ENCODE measurements at places on chromosomes 2 and 18. TPM values are rescaled to one million over a fixed set of nuclear protein-coding genes. Genes with fewer than 3 reads are reported as not detected.

GRCh38 chr2:10252661-10253060 is 50.0 kb upstream of the HPCAL1 start:
- no peak for DNase-seq

CGREF1 gene
- total RNA-seq: 4.4 TPM

- DNase-seq: no peak
Observed at GRCh38 chr2:85911814-85912692, 23.3 kb upstream of the ST3GAL5 start.

DNA sequence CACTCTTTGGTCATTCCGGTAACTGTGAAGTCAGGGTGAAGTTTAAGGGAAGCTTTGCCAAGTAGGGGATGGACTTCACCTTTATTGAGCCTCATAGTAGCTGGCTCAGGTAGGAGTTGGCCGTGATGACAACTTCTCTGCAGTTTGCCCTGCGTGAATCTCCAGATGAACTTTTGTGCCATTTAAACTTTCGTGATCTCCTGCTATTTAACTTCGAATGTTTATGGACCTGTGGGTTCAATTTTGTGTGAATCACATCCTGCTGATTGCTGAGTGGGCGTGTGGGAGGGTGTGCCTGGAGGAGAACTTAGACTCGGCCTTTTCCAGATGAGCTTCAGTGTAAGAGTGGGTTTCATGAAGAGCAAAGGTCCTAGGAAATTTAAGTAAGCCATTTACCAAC is 4.2 kb downstream of the UGT1A1 start:
- no peak for DNase-seq

DNA sequence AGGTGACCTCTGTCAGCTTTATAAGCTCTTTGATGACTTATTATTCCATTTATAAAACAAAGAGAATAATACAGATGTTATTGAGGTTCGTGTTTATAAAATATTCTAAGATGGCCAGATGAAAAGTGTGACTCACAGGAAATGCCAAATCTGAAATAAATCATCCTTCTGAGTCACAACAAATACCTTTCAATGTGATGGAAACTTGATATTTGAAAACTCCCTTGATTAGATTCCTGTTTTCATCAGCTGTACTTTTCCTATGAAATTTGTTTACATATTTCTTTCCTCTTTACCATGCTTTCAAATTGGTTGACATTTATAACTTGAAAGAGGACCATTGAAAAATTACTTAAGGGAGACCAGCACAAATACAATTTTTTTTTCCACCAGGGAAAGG is 30.6 kb upstream of the PPP1R1C start:
- no peak for DNase-seq

DNA sequence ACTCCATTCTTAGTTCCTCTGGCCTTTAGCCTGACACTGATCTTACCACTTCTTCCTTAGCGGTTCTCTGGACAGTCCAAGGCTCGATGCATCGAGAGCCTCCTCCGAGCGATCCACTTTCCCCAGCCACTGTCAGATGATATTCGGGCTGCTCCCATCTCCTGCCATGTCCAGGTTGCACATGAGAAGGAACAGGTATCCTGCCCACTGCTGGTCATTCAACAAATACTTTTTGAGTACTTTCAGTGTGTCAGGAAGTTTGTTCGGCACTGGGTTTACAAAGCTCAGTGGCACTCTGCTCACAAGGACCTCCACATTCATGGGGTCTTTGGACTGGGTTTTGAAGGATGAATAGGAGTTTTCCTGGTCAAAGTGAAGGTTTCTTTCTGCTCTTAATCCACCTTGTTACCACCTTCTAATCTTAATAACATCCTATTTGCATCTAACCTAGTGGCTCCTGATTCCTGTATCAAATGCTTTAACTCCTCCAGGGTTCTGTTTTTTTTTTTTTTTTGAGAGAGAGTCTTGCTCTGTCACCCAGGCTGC is 25.8 kb downstream of the GCKR start:
- DNase-seq: no peak

DNA sequence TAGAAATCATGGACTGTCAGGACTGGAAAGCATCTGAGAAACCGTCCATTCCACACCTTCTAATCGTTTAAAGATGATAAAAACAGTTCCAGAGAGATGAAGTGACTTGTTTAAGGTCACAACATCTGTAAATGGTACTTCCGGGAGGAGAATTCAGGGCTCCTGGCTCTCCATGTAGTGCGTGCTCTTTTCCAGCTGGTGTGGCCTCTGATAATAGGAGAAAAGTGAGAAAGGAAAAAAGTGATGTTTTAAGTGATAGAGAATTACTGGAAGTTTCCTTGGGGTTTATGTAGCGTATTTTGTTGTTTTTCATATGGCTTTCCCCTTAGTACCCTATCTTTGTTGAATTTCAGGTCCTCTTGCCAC is 663 bp downstream of the C2orf49 start:
- no peak for DNase-seq

DNA sequence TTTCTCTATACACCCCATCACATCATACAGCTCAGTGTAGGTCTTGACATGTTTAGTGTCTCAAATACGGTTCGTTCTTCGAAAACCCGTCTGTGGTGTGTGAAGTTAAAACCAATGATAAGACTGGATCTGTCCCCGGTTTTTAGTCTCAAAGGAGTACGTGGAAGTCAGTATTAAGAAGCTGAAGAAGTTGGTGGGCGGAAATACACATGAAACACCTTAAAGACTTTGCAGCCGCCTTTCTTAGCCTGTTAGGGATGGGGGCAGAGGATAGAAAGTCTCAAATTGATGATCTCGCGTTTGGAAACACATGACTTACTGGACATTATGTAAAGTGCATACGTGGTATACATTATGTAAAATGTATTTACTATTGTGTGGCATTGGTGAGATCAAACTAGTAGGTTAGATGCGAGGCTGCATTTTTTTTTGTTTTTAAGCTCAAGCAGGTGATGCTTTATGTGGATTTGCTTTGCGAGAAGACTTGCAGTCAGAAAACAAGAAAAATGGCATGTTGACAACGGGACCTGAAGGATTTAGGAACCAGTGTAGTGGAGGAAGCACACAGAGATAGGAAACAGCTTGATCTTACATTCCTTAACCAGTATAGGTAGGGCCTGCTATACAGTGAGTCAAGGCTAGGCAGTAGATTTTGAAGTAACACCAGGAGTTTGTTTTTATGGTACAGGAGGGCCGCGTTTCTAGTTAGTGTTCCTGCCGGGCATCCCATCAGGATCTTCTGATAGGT is 1.2 kb downstream of the CNOT11 start:
- DNase-seq: no peak

DNA sequence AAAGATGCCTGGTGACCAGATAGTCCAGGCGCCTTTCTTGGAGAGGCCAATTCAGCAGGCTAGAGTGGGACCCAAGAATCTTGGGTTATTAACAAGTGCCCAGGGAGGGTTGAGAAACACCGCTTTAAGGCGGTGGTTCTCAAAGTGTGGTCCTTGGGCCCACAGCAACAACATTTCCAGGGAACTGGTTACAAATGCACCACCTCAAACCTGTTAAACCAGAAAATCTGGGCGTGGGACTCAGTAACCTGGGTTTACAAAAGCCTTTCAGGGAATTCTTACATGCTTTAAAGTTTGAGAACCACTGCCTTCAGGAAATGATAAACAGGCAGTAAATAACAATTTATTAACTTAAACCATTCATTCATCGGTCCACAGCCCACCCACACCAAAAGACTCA is 92.5 kb downstream of the SP3 start:
- peak; percentile 62 for DNase-seq

NEU2 gene
- not detected for total RNA-seq

PRKCE gene
- 3.6 TPM for total RNA-seq

DNA sequence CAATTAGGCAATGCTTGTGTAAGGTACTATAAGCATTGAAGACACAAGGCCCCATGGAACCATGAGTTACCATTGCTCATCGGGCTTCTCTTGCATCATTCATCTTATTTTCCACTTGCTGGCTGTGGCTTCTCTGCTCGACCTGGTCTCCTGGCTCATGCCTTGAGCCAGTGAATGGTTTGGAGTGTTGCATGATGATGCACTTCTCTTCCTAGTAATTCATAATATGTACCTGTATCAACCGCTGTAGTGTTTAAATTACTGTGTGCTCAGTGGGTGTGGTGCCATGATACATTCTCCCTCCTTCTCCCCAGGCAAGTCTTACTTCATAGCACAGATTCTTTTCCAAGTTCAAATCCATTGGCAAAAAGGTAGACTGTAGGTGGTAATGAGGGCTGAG is 66.8 kb downstream of the ABCA12 start:
- no peak for DNase-seq

GRCh38 chr2:223079378-223079777 is 27.4 kb downstream of the KCNE4 start:
- DNase-seq: no peak

ENOSF1 gene
- 114 TPM for total RNA-seq

GRCh38 chr2:224650815-224651439 is 65.2 kb downstream of the CCDC195 start:
- DNase-seq: no peak

KIF3C gene
- 7.1 TPM for total RNA-seq
